ENCODE measurements at places on chromosomes 1 and 21. TPM values are rescaled to one million over a fixed set of nuclear protein-coding genes. Genes with fewer than 3 reads are reported as not detected.
A peak's percentile ranks its signal among the peaks of the same experiment; 100 is the strongest.

The RXRG gene
- total RNA-seq = not detected

The LYPD8 gene
- total RNA-seq = not detected

The S100A16 gene
- 84.9 TPM for total RNA-seq

The OR2T11 gene
- not detected for total RNA-seq

DNA sequence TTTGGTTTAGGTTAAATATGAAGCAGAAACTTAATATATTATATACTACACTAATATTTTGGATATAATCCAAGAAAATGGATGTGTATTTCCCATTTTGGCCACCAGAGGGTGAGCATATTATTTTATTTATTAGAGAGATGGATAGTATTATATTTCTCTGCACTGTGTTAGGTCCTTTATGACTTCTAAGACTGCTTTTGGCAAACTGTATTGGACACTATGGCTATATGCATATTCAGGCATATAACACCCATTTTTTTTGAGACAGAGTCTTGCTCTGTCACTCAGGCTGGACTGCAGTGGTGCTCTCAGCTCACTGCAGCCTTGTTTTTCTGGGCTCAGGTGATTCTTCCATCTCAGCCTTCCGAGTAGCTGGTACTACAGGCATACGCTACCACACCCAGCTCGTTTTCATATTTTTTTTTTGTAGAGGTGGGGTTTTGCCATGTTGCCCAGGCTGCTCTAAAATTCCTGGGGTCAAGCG is 17.8 kb upstream of the PGM1 start:
- DNase-seq = no peak

GRCh38 chr21:44880405-44881197 is 7.1 kb upstream of the PTTG1IP start:
- no peak for DNase-seq

DNA sequence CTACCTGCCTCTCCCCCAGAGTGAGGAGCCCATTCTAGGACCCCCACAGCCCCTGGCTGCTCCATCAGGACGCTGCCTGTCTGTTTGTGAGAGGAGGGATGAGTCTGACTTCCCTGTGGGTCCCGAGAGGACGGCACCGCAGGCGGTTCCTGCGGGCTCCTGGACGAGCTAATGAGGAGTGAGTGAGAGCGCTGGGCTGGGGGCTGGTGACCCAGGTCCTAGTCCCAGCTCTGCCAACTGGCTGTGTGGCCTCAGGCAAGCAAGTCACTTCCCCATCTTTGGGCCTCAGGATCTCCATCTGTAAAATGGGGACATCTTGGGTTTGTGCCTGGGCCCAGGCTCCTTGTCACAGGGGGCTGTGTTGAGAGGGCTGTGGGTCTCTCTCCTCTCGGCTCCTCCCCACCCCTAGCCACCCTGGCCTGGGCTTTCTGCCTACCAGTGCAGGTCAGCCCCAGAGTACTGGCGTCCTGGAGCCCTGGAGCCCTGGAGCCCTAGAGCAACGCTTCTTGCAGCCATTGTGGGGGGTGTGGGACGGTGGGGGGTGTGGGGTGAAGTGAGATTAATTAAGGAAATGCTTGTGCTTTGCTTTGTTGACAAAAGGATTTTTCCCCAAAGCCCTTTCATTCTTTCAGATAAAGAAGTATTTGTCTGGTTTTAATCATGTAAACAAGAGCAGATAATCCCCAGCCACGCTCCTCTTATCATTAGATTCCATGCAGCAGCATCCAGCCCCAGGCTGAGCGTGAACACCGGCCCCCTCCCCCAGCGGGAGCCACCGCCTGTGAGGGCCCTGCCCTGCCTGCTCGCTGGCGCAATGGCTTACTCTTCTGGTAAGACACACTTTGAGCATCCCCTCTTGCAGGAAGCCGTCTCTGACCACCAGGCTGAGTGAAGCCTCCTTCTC is 26.8 kb downstream of the SLC1A7 start:
- DNase-seq = no peak

DNA sequence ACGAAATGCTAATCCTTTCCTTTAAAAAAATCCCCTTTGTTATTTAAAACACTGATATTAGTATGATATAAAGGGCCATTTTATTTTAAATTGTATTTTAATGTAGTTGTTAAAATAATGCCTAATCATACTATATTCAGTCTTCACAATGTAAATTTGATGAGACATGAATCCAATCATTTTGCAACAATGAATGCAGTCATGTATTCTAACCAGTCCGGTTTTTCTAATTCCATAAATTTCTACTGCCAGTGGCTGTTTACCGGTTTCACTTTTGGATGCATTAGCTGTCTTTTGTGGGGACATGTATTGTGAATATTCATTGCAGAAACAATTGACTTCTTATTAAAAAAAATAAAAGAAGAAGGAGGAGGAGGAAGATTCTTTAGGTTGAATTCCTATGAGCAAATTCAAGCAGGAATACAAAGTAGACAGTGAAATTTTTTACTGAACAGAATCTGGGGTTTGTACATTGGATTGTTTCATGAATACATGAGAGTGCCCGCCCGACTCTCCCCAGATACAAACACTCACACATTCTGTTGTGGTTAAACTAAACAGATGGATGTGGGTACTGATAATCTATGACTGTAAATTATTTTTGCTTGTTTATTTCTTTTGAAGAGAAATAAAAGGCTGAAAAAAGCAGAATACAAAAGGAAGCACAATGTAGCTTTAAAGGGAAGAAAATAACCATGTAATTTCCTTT is 624.8 kb upstream of the PTBP2 start:
- DNase-seq = no peak

- no peak for DNase-seq
Measured at GRCh38 chr21:38699048-38699447, 106.7 kb upstream of the ETS2 start.

DNA sequence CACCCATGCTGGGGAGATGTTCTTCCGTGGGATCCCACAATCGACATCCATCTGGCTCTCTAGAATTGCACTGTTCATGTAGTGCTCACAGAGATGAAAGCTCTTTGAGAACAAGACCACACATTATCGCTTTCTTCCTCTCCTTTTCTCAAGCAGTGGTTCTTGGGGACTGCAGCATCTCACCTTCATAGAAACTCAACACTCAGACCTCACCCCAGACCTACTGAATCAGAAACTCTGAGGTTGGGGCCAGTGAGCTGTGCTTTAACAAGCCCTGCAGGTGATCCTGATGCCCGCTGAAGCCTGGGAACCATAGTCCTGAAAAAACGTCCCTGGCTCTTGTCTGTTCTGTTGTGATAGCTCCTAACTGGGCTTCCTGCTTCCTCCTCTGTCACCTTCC is 251.3 kb upstream of the FGGY start:
- DNase-seq = no peak

- no peak for DNase-seq
Measured at GRCh38 chr1:53982763-53983104, 35.3 kb downstream of the LDLRAD1 start.

- DNase-seq = peak; percentile 83
Measured at GRCh38 chr1:61741711-61742619, at the start of gene PATJ. Gene PATJ (plus strand): TSS chr1:61742480. CDS start chr1:61762893, 20,413 bp downstream.

- peak; percentile 62 for DNase-seq
Measured at GRCh38 chr1:23916209-23917131, 3.3 kb upstream of the CNR2 start.

DNA sequence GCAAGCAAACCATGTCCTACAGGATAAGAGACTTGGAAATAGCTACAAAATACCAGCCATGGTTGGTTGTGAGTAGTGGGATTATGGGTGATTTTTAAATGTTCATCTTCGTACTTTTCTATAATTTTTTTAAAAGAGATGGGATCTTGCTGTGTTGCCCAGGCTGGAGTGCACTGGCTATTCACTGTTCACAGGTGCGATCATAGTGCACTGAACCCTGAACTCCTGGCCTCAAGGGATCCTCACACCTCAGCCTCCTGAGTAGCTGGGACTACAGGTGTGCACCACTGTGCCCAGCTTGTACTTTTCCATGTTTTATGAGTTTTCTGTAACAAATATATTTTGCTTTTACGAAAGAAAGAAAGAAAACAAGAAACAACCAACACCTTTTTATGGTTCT is 224.2 kb downstream of the FOXD2 start:
- no peak for DNase-seq

- DNase-seq = no peak
Measured at GRCh38 chr1:116260621-116261020, 112.4 kb upstream of the ATP1A1 start.

- DNase-seq = no peak
Measured at GRCh38 chr1:167486090-167486824, 32.1 kb downstream of the CD247 start.

DNA sequence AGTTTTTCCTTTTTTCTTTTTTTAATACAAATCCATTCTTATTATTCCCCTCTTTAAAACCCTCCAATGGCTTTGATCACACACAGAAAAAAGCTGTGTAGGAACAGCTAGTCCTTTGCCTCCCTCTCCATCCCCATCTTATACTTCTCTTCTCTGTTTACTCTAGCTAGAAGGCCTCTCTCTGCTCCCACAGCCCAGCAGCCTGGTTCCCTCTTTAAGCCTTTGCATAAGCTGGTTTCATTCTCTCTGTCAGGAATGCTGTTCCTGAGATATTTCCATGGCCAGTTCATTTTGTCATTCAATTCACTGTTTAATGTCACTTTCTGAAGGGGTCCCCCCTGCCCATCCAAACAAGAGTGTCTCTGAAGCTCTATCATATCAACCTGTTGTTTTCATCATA is 143.3 kb upstream of the ST6GALNAC5 start:
- DNase-seq = no peak

GRCh38 chr1:80993154-80993980 is 807.4 kb upstream of the ADGRL2 start:
- no peak for DNase-seq

DNA sequence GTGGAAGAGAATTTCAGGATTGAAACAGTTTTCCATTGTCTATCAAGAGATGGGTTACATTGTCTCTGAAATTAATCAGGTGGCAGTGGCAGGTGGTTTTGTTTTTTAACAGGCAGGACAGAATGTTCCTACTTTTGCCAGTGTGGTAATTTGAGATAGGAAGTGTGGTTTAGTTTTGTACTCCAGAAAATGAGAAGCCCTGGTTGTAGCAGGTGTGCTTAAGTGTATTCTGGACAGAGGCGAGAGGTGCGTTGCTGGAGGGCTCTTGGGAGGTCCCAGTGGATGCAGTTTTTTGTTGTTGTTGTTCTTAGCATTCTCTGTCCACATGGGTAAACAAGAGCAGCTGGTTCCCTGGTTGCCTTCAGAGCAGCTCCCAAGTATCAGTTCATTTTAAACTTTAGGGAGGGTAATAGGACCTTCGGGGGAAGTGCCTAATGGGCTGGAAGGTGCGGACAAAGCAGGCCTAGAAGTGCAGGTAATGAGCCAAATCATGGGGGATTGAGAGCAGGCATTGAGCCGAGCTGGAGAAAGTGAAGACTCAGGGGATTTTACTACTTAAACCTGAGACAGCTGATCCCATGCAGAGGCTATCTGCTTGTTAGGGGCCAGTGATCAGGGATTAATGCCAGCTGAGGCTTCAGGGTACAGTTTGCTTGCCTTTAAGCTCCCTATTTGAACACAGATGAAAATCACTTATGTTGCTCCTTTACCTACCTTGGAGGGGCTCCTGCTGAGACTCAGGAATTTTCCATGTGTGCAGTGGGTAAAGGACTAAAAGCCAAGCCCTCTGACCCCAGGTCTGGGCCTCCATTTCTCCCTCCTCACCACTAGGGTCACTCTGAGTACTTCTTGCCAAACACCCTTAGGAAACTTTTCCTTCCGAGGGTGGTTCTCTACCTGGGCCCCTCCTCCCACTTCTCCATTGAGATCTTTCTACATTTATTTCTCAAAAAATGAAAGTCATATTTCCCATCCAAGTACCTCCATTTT is 6.1 kb downstream of the PFKFB2 start:
- DNase-seq = no peak

DNA sequence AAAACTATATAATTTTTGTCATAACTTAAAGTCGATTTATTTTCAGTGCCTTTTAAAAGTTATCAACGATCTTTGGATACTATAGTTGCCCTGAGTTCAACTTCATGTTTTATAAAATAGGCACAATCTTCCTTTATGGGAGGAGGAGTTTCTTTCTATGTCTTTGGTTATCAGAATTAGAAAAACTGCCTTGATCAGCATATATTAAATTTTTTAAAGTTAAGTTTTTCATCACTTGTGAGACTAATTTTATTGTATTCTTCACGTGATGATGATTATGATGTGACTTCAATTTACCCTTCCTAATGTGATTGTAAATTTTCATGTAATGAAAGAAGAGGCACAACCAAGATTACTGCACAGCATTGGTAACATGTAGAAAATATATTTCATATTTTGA is 58.2 kb upstream of the TMPRSS15 start:
- DNase-seq = no peak

GRCh38 chr1:51302746-51303145 is 27.6 kb downstream of the TTC39A start:
- no peak for DNase-seq

GRCh38 chr1:156160743-156161171 is 7.4 kb downstream of the SEMA4A start:
- DNase-seq = peak; percentile 82

GRCh38 chr21:35932232-35932911 is 128.0 kb downstream of the SETD4 start:
- DNase-seq = no peak

DNA sequence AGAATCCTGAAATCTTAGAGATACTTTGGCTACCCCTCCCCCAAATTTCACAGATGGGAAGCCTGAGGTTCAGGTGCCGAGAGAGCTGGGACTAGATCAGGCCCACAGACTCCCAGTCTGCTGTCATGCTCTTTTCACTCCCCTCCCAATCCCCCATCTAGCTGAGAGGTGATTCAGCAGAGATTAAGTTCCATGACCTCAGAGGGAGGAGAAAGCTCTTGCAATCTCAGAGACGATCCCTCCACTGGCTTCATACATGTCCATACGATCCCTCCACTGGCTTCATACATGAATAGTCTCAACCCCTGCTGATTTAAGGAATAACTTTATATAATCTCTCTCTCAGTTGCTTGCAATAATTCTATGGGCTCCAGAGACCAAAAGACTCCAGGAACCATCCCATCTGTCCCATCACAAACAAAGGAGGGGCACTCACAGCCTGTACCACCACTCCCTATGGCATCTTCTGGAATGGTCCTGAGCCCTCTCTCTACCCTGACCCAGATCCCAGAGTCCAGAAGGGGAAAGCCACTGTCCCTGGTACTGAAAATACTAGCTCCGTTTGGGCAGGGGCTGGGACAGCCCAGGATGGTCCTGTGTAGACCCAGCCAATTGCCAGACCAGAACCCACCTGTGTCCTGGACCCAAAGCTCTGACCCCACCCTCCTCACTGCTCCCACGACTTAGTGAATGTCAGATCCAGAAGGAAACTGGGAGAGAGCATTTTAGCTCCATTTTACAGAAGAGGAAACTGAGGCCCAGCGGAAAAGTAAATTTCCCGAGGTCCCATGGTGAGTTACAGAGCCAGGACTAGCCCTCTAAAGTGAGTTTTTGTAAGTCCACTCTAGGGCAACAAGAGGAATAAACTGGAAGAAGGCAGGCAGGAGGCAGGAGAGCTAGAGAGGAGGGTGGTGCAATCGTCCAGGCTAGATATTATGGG is 27.1 kb downstream of the RIMS3 start:
- no peak for DNase-seq

DNA sequence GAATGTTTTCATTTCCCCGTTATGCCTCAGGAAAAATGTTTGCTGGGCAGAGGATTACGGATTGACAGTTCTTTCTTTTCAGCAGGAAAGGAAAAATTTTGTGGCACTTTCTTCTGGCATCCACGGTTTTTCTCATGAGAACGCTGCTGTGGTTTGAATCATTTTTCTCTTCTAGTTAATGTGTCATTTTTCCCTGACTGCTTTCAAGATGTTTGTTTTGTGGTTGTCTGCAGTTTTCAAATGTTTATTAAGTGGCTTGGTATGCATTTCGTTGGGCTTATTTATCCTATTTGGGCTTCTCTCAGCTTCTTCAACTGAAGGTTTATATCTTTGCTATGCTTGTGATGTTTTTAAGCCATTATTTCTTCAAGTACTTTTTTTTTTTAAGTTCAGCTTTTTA is 359.0 kb downstream of the RGS7 start:
- DNase-seq = no peak
